Hypothalamus (tissue), 51 donors: ENCODE measurements at places on chromosomes 6 and 20.
A peak's percentile ranks its signal among the peaks of the same experiment; 100 is the strongest.

GRCh38 chr20:4041748-4042411, 26.5 kb upstream of the RNF24 start:
- no peak for DNase-seq

- no peak for DNase-seq
These were observed 634 bp downstream of the HSF2 start for GRCh38 chr6:122400121-122400450.

DNA sequence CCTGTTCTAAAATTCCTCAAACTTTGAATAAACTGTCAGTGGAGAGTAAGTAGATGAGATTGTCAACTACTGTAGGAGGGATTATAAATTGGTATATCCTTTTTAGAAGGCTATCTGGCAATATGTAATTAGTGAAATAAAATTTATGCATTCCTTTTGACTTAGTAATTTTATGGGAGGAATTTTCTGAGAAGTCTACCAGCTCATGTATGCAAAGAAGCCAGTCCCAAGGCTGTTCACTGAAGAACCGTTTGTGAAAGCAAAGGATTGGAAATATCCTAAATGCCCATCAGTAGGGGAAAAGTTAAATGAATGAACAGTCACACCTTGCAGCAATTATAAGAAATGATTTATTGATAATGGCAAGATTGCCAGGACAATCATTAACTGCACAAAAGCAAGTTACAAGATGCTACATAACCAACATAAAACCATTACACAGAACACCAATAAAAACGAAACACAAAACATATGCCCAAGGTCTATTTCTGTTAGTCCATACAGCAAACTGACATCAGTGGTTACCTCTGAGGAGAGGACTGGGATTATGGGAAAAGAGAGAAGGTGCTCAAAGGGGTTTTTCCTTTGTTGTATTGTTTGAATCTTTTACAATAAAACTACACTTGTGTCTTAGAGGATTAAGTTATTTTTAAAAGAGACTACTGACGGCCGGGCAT, 4.6 kb upstream of the DSTN start:
- no peak for DNase-seq

GRCh38 chr6:136950436-136951126, 28.5 kb downstream of the SLC35D3 start:
- DNase-seq, result no peak

DNA sequence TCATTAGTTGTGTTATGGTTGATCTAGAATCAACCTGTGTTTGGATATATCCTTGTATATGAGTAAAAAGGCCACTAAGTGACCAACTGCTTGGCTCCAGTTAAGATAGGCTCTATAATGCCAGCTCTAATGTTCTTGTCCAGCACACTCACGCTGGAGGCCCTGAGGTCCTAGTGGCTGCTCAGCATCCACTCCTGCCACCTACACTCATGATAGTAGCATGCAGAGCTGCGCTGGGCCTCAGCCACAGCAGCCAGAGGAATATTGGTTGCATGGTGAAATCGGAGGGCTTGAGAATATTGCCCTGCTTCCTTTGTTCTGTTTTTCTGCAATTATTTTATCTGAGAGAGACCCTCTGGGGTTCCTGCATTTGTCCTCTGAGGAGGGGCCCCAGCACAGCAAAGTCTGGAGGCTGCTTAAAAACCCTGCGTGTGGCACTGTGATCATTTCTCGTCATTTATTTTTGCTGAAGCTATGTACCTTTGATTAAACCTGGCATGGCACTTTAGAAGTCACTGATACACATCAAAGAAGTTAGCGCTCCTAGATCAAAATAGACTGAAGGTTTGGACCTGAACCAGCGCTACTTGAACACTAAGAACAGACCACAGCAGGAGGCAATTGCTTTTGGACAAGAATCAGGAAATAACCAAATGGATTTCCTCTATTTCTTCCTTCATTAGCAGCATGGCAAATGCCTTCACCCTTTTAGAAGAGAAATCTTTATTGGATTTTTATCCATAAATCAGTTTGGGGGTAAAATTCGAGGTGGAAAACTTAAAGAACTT, 398.4 kb upstream of the ID4 start:
- DNase-seq, result no peak

DNA sequence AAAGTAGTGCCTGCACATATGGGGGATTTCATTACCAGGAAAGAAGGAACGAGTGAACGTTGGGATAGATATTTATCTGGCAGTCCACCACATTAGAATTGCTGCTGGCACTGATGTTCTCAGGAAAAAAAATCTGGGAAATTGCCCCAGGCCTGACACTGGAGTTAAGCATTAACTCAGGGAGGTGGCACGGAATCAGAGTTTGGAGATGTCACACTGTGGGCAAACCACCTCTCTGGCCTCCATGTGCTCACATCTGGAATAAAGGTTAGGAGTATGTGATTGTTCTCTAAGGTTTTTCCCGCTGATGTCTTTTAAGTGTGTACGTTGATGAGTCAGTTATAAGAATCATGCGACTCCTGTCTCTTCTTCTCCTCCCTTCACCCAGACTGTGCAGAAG, 7.9 kb downstream of the TGM3 start:
- no peak for DNase-seq

DNA sequence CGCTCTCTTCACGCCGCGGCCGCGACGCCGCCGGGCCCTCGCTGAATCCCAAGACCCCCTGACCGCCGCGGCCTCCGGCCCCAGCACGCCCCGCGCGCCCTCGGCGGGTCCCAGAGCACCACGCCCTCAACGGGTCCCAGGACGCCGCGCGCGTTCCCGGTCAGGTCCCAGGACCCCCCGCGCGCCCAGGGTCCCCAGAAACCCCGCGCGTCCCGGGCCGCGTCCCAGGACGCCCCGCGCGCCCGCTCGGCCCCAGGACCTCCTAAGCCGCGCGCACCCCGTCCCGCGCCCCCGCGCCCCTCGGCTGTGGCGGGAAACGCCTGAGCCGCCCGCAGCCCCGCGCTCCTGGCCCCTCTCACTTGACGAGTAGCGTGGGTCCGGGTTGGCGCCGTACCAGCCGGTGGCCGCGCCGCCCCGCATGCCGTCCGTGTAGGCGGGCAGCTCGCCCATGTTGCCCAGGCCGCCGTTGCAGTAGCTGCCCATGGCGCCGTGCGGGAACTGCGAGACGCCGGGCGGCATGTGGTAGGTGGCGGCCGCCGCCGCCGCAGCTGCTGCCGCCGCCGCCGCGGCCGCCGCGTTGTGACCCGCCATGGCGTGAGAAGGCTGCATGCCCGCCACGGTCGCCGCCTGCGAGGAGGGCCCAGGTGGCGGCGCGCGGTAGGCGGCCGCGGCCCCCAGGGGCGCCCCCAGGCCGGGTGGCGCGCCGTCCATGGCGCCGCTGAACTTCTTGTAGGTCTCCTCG, 556 bp downstream of the NKX2-4 start:
- no peak for DNase-seq

- no peak for DNase-seq
These were observed 211.3 kb downstream of the ARID1B start for GRCh38 chr6:156988276-156989158.

GRCh38 chr20:4013041-4013440, 2.3 kb downstream of the RNF24 start:
- DNase-seq, result no peak

GRCh38 chr6:56526860-56527544, 115.7 kb downstream of the DST start:
- no peak for DNase-seq

DNA sequence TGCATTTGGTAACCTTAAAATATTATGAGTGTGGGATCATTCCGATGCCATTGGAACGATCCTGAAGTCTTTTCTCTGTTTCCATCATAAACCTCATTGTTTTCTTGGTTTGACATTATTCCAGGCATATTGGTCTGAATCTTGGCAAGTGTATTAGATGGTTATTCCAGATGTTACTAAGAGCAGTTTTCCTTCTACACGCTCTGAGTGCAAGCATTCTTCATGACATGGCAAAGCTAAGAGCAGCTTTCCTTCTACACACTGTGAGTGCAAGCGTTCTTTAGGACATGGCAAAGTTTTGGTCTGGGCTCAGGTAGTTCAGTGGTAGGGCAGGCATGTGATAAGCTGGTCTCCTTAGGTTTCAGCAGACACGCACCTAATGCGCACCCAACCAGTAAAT, 53.0 kb downstream of the SMOC2 start:
- DNase-seq, result no peak

DNA sequence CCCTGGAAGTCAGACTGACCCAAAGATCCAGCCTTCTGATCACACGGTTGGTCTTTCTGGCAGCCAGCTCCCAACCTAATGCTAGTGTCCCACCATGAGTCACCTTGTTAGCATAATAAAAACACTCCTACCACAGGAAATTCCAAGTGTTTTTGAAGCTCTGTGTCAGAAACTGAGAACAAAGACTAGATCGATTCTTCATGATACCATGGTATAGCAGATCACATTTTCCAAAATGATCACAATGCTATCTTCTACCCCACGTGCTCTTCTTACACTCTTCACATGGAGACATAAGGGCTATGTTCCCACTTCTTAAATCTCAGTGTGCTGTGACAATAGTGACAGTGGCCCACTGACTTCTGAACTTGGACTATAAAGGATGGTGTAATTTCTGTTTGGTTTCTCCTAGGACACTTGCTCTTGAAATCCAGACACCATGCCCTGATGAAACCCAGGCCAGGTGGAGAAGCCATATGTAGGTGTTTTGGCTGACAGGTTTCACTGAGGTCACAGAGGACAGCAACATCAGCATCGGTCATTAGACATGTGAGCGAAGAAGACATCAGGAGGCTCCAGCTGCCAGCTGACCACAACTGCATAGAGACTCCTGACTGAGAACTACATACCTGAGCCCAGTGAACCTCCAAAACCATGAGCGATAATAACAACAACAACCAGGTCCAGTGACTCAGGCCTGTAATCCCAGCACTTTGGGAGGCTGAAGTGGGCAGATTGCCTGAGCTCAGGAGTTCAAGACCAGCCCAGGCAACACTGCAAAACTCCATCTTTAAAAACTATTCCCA, 57.5 kb downstream of the MKKS start:
- no peak for DNase-seq

DNA sequence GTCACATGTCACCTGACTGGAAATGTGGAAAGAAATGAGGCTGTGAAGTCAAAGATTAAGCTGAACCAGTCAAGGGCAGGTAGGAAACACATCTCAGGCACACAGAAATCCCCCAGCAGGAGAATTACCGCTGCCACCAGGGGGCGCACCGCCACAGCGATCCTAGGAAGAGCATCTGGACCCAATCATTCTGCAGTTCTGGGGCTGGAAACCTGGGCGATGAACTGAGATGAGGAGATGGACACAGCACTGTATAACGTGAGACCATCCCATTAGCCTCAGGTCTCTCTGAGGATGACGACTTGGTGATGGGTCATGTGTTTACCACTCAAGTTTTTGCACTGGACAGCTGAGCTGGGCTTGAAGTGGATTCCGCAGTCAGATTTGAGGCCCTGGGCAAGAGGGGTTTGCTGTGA, 6.5 kb upstream of the SLC24A3 start:
- DNase-seq, result peak; percentile 47

- DNase-seq, result no peak
These were observed 62.3 kb downstream of the MAP7 start for GRCh38 chr6:136487759-136488425.

DNA sequence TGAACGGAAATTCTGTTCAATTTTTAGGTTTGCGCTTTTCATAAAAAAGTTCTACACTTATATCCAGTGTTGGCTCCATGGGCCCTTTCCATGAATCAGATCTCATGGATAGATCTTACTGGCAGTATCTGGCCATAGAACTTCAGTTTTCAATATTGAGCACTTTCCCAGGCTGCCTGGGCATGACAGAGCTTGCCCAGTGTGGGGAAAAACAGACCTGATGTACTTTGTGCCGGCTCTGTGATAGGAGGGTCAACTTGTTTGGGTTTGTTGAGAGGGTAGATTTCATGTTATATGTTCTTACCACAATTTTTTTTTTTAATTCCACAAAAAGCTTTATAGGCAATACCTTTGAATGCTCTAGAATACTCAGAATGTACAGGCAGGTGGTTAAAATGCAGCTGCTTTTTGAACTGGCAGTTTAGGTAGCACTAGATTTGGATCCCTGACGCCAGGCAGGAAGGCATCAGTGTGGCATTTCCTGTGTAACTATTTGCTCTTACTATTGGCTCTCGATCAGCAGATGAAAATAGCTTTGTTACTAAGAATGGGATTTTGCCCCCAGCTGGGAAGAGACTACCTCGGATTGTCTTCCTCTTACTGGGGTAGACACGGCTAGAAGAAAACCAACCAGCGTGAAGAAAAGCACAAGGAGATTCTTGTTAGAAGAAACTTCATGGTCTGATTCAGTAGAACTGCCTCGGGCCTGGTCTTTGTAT, 404.9 kb upstream of the SOX4 start:
- DNase-seq, result no peak

DNA sequence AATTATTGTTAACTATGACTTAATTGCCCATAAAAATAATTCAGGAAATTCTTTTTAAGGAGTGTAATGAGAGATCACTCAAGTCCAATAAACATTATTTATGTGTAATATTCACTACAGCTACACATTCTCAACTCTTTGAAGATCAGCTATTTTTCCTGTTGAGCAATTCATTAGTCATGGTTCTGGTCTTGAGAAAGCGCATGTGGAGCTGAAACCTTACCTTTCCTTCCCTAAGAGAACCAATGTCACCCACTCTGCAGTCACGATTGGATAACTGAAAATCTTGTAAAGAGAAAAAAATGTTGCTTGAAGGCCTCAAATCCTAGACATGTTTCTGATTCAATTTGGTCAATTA, 736.9 kb upstream of the MARCKS start:
- no peak for DNase-seq

- no peak for DNase-seq
These were observed 757.0 kb downstream of the PTPRT start for GRCh38 chr20:42432496-42433334.

- no peak for DNase-seq
These were observed 348.9 kb upstream of the AGPAT4 start for GRCh38 chr6:161622779-161623178.

- DNase-seq, result no peak
These were observed 52.9 kb upstream of the AKAP12 start for GRCh38 chr6:151186804-151187330.

DNA sequence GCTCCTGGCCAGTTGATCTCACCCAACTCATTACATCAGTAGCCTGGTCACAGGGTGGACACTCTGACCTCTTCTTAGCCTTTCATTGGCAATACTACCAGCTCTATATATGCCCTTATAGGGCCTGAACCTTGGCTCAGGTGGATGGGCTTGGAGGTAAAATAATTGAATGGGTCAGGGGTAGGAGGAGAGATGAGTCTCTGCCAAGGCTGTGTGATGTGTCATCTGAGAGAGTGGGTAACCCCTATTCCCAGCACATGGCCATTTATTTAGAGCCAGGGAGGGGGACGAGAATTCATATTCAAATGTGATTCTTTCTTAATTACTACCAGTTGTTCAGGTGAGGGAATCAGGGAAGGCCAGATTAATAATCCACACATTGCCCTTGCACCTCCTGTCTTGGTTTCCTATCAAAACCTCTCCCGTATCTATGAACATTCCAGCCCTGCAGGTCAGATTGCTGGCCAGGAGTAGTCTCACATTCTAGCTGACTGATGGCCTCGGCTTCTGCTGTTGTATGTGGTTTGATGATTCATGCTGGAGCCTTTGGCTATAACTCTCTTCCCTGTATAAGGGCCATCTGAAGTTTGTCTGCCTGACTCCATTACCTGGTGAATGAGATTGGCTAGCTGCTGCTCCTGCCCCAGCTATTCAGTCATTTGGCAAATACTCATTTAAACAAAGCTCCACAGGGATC, 13.4 kb downstream of the C20orf173 start:
- DNase-seq, result no peak
